ENCODE measurements at places on chromosomes 1 and 21.

GRCh38 chr1:87897481-87897880, 568.8 kb downstream of the LMO4 start:
- DNase-seq: no peak

DNA sequence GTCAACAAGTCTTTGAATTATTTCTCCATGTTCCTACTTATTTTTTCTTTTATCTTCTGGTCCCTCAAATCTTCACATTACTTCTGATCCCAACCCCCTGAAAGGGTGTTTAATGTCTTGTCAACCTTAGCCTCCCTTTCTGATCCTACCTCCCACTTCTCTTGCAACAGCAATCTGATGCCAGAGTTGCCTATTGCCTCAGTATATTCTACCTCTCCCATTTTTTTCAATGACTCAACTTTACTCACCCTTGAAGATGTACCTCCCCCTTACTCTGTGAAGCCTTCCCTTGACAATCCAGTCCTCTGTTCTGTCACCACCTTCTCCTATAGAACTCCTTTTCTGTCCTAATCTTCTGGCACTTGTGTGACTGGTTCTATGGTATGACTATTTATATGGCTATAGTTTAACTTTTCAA, 99.5 kb upstream of the CD55 start:
- DNase-seq: no peak

DNA sequence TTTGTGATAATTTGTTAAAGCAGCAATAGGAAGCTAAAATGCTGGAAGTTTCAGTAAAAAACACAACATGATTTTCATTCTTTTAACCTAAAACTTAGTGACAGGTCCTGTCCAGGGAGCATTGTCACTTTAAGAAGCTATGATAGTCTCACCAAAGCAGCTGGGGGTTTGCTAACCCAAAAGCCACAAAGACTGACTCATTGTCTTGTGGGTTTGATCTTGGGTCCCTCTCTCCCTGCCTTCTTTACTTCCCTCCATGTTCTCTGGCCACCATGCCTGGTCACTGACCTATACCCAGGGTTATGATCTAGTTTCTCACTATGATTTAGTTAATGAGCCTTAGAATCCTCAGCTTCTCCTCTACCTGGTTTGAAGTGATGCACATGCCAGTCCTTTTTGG, 213.5 kb upstream of the PTGFR start:
- DNase-seq: no peak

- DNase-seq: no peak
Observed at GRCh38 chr1:32336963-32337675, 1.1 kb upstream of the MARCKSL1 start.

DNA sequence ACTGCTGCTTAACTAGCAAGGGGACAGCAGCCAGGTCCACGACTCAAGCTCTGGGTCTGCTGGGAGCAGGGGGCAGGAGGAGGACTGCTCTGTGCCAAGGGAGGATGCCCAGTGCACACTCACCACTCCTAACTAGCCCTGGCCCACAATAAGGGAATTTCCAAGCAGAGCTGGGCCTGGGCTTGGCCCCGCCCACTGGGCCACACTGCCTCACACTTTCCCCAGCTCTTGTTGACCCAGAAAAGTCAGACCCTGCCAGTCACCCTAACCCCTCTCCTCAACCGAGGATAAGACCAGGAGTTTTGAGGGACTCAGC, 18.7 kb downstream of the SLC9A1 start:
- DNase-seq: no peak

Measured in activated T-cell treated with anti-CD3 and anti-CD28 coated beads for 1 hour (primary cell).